ENCODE measurements at places on chromosomes 6 and 20.

DNA sequence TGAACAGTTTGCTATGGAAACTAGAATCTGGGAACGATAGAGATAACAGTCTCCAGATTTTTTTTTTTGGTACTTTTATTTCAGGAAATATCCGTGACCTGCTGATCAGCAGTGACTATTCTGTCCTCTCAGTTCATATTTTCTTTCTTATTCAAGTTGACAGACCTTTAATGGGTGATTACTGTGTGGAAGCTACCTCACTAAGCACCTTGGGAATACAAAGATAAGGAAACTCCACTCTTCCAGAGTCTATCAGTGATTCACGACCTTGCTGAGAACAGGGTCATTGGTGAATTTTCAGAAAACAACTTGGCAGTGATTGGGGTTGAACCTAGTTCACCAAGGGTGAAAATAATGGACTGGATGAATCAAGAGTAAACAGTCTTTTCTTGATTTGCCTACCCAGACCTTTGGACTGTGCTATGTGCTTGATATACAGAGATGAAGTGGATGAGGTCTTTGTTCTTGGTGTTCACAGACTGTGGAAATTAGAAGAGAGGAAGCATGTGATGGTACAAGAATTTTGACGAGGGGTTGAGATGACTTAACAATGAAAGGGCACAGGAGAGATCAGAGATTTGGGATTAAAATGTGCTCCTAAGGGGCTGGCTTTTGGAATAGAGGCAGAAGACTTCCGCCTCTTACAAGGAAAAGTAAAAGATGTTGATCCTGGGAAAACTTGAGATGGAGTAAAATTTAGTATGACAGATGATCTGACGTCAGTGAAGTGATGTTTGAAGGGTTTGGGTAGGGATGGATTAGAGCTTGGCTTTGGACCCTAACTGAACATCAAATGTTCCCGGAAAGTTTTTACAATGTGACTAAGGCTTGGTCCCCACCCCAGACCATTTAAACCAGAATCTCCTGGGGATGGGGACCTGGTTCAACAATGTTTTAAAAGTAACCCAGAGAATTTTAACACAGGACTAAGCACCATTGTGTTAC, 1.2 kb downstream of the KAT14 start:
- no peak for DNase-seq

DNA sequence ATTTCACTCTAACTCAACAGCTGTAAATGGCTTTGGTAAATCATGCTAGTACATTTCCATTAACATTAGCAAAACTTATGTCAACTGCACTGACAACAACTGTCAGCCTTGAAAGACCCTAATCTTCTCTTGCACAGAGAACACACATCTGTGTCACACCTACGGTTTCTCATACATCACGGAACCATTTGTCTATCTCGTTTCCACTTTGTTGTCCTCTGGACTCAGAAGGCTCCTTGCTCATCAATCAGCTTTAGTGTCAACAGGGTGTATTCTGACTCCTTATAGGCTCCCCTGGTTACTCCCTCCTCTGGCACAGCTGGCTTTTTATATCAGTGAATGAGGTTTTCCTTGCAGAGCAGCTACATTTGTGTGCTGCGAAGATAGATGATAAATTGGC, 49.3 kb downstream of the CD83 start:
- no peak for DNase-seq

GRCh38 chr6:157841211-157841840, 18.3 kb downstream of the SNX9 start:
- DNase-seq = no peak

GRCh38 chr6:40485795-40486194, 101.4 kb downstream of the LRFN2 start:
- DNase-seq = no peak

- no peak for DNase-seq
Observed at GRCh38 chr6:33724102-33725023, 12.9 kb upstream of the UQCC2 start.

DNA sequence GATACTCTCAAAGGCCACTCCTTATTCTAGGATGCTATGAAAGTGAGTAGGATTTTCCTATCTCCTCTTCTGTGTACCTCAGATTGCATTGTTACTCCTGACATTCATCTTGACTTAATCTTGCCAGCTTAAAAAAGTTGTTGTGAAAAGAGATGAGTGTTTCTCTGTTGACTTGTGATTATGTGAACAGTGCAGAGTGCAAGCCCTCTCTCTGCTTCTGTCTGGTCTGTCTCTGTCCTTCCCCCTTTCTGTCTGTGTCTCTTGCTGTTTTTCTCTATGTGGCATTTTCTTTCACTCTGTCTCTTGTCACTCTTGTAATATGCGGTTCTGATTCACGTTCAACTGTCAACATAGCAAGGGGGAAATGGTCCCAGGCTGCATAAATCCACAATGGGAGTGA, 306.6 kb downstream of the FARS2 start:
- DNase-seq = no peak
